ENCODE measurements at places on chromosomes 2 and 18. TPM values are rescaled to one million over a fixed set of nuclear protein-coding genes. Genes with fewer than 3 reads are reported as not detected.

TOGARAM2 gene
- total RNA-seq = under 0.01 TPM

DNA sequence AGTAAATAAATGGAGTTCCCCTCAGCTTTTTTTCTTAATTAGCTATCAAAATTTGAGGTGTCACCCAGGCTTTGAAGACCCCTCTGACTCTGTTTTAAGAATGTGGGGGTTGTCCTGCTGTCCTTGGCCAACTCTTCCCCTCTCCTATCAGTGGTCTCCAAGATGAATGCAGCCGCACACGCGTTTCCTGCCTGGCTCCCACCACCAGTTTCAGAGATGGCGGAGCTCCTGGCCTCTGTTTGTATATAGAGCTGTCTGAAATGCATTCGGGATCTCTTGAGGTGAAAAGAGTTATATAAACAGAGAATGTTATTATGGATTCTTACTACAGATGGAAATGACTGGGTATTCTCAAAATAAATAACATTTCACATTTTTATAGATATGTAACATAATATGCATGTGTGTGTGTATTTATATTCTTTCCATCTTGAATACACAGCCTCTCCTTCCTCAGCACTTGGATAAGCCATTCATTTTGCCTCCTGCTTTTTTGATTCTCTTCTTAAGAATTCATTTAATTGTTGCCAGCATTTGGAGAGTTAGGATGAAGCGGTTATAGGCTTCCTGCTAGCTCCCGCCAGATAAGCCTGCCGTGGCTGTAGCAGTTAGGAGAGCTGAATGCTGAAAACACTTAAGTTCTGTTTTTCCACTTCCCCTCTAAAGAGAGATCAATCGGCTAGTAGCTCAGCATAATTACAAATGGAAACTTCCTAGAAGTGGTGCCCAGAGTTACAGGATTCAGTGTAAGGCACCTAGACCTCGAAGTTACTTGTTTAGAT, 659.3 kb upstream of the FANCL start:
- no peak overlapping the region for H3K4me3 ChIP-seq
- no peaks in the 10 kb centered on the region for H3K36me3 ChIP-seq
- no peaks in the 10 kb centered on the region for H3K27me3 ChIP-seq
- no peaks in the 10 kb centered on the region for H3K4me1 ChIP-seq
- DNase-seq = no peak

DNA sequence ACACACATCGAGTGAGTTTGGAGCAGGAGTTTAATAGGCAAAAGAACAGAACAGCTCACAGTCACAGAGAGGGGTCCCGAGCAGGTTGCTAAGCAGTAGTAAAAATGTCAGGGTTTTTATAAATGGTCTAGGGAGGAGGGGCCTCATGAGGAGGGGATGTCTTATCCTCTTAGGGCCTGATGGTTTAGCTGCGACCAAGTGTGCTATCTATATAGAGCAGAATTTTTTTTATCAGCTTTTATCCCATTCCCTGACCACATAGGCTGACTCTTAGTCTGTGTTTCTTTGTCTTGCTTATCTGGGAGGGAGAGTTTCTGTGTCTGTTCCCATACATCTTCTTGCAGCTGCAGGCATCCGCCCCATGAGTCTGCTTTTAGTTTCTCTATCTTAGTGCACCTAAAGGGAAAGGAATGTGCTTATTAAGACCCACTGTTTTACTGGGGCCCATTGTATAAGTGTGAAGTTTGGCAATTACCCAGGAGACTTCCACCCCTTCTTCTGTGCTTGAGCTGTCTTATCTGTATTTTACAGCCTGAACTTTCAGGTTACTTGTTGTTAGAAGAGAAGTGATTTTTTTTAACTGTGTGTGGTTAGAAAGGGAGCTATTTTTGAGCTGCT, 30.4 kb upstream of the GMCL1 start:
- DNase-seq = no peak
- H3K4me1 ChIP-seq = peaks cover 25% of the 10 kb centered on the region
- peak overlapping the region; percentile 77 for H3K27ac ChIP-seq
- no peaks in the 10 kb centered on the region for H3K27me3 ChIP-seq
- H3K36me3 ChIP-seq = no peaks in the 10 kb centered on the region
- H3K4me3 ChIP-seq = peak overlapping the region; percentile 40

GRCh38 chr2:8453904-8454302, 228.0 kb upstream of the ID2 start:
- no peaks in the 10 kb centered on the region for H3K4me1 ChIP-seq
- DNase-seq = no peak
- H3K4me3 ChIP-seq = no peak overlapping the region
- H3K27me3 ChIP-seq = no peaks in the 10 kb centered on the region
- H3K27ac ChIP-seq = no peak overlapping the region

DNA sequence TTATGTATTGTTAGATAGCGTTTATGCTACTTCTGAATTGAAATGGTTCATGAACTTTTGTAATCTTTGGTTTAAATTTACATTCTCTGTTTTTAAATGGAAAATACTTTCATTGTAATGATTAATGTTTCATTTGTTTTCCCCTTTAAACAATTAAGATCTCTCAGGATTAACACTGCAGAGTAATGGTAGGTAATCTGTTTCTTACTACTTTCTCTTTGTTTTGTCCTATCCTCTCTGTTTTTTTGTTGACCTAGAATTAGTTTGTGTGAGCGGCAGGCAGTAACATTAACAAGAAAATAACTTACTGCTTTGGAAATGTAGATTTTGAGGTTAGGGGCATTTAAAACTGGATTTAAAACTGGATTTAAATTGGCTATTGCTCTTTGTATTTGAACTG, 19.1 kb downstream of the SMAD4 start:
- peaks cover 35% of the 10 kb centered on the region for H3K36me3 ChIP-seq
- no peak overlapping the region for H3K27ac ChIP-seq
- no peak for DNase-seq
- no peak overlapping the region for H3K4me3 ChIP-seq

DNA sequence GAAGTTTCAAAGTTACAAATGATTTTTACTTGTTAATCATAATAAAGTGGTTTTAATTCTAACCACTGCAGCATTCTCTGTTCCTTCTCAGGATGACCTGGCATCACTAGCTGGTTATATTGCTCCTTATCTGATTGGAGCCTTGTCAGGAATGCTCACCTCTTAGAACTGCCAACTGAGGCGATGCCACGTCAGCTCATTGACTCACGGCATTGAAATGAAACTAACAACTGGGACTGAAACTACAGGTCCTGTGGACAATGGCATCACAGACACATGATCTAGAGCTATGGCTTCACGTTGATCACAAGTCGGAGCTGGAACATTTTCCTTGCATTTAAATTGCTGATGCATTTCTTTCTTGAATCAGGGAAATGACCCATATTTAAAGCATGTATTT, 54.9 kb upstream of the MAP2 start:
- no peak overlapping the region for H3K4me3 ChIP-seq
- H3K4me1 ChIP-seq = no peaks in the 10 kb centered on the region
- H3K27ac ChIP-seq = no peak overlapping the region

DNA sequence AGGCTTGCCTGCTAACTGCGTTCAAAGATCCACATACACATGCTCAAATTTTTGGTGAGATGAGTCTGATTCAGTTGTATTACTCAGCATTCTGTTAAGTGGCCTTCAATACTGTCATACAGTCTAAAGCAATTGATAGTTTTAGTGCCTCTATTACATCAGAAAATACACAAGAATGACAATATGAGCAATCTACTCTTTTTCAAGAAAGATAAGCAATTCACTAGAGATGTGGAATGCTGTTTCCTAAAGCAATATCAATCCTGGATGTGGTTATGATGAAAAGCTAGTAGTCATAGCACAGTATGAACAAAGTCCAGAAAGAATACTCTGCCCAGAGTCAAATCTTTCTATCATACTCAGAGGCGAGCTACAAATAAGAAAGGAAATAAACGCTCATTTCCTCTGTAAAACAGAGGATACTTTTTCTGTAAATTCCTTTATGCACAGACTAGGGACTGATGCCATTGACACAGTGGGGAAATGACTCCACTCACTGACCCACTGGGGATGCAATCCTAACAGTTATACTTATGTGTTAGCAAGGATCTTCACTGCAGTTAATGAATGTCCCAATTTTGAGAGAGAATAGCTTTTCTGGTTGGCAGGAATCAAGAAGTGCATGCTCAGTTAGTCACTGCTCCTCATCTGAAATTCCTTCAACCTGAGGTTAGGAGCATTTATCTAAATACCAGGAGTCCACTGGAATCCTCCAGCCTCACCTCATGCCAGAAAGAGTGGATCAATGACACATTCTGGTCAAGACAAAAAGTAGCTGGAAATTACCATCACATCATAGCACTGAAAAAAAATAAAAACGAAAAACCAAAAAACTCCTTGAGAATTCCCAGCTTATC, 83.3 kb downstream of the PDE11A start:
- H3K27ac ChIP-seq = no peak overlapping the region
- DNase-seq = no peak
- no peak overlapping the region for H3K4me3 ChIP-seq
- no peaks in the 10 kb centered on the region for H3K36me3 ChIP-seq
- H3K4me1 ChIP-seq = no peaks in the 10 kb centered on the region
- no peaks in the 10 kb centered on the region for H3K27me3 ChIP-seq

- no peaks in the 10 kb centered on the region for H3K4me1 ChIP-seq
- H3K27me3 ChIP-seq = no peaks in the 10 kb centered on the region
- H3K4me3 ChIP-seq = no peak overlapping the region
- H3K27ac ChIP-seq = no peak overlapping the region
- no peaks in the 10 kb centered on the region for H3K36me3 ChIP-seq
These were observed 215.7 kb downstream of the MREG start for GRCh38 chr2:215797676-215798075.

DNA sequence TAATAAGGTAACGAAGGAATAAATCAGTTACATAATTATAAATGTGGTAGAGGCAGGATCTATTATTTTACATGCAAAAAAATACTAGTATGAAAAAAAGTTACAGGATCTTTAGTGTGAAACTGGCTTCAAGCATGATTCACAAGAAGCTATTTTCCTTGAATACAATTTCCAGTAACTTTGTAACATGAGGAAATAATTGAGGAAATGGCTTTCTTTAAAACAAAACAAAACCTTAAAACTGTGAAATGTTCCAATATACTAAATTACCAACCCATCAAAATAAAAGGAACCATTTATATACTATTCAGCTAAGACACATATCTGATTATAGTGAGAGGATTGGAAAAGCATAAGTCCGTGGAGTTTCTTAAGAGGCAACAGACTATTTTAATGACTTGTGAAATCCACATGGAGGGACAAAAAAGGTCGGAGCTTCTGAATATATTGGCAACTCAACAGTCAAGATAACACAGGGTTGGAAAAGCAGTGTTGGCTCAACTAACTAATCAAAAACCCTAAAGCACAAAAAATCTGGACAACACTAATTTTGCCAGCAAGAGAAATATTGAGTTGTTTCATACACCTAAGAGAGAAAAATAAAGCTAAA, 10.6 kb downstream of the IRS1 start:
- no peaks in the 10 kb centered on the region for H3K36me3 ChIP-seq
- DNase-seq = no peak
- H3K27me3 ChIP-seq = no peaks in the 10 kb centered on the region
- peaks cover 43% of the 10 kb centered on the region for H3K4me1 ChIP-seq

All from vagina (tissue), 2 donors.